ENCODE measurements at places on chromosomes 7 and 10.

- no peak for DNase-seq
Measured at GRCh38 chr7:42739638-42740037, 172.2 kb downstream of the C7orf25 start.

GRCh38 chr7:113922049-113922448, 3.2 kb upstream of the PPP1R3A start:
- DNase-seq: no peak

GRCh38 chr7:157726764-157727163, 390.0 kb downstream of the DNAJB6 start:
- DNase-seq: no peak

DNA sequence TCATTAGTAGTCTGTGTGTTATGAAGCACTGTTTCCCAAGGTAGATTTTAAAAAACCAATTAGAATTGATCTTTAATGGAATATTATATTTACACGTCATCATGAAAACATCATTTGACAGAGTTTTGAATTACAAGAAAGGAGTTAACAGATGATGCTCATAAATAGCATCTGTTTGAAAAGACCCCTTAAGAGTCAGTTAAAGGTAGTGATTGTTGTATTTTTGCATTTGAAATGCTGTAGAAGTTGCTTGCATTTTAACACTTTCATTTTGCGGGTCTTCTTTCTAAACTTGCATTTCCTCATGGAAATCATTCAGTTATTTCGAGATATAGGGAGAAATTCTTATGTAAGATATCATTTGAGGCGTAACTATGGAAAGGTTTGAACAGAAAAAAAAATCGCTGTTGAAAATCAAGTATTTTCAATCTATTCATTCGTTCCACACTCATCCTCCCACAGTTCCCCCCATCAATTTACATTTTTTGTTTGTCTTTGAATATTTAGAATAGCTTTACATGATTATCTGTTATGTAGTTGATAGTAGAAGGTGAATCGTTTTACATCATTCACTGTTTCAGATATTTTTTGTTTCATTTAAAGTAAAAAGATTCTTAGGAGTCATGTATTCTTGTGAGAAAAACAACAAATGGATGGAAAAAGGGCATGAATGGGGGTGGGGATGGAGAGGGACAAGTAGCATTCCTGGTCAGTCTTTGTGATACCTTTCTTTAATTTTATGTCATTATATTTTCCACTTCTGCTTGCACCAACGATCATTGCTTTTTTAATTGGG, 3.0 kb upstream of the SKIDA1 start:
- DNase-seq: no peak

DNA sequence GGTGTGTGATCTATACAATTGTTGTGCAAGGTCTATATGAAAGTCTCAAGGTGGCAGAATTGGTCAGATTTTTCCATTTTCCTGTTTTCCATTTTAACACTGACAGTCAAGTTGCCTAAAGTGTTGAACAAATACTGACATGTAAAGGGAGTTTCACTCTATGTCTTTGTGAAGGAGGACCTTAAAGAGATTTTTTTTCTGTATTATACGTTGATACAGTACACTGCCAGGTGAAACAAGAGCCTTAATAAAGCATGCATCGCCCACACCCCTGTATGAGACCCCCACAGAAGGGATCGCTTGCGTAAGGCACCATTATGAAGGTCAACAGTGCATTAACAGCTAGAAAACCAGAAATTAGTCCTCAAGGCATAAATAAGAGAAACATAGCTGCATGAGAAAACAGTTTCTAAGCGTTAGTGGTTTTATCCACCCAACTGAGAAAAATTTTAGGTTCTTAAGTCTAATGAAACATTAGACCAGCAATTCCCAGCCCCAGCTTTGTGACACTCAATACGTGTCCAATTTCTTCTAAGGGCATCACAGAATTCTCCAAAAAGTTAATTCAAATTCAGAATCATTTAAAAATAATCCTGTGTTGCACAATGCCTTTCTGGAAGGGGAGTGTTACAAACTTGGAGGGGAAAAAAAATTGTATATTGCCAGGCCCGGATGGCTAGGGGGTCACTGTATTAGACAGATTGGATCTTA, 6.9 kb downstream of the KLF6 start:
- no peak for DNase-seq

- peak; percentile 53 for DNase-seq
Measured at GRCh38 chr10:132702601-132703418, 83.1 kb downstream of the NKX6-2 start.

GRCh38 chr7:132419542-132419941, 156.7 kb downstream of the PLXNA4 start:
- no peak for DNase-seq

DNA sequence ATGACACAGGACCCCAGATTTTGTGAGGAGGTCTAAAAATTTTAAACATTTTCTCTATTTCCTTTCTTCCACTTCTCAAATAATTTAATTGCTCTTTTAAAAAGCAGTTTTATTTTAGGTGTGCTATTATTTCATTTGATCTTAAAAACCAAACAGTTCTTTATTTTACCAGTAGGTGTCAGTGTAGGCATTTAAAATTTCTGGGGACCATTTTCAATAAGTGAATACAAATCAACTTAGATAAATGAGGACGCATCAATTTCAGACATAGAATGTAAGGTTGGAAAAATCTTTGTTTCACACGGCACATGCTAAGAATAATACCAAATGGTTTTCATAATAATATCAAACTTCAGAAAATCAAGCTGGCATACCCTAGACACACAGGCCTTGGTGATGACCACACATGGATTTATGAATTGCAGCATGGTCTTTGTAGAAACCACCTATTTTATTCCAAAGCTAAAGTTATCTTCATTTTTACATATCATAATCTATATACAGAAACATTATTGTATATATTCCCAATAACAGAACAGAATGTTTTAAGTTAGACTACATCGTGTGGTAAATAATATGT, 127.6 kb upstream of the SLC26A5 start:
- no peak for DNase-seq
